ENCODE measurements at places on chromosomes 4 and X. TPM values are rescaled to one million over a fixed set of nuclear protein-coding genes. Genes with fewer than 3 reads are reported as not detected.

Gene DUX4
- not detected for total RNA-seq

Gene FLNA
- total RNA-seq = 1,670 TPM

Gene SMARCAD1
- total RNA-seq = 5.3 TPM

Gene CTAG1B
- total RNA-seq = not detected

Gene DDIT4L
- 0.38 TPM for total RNA-seq
